DMS 273 treated with DMSO at 0.1 percent for 48 hours (cell line): ENCODE measurements at places on chromosomes 12 and 14.

GRCh38 chr14:35375558-35376025, 29.0 kb downstream of the NFKBIA start:
- DNase-seq = no peak

- no peak for DNase-seq
These were observed 349.7 kb downstream of the ATP23 start for GRCh38 chr12:58291106-58291505.

DNA sequence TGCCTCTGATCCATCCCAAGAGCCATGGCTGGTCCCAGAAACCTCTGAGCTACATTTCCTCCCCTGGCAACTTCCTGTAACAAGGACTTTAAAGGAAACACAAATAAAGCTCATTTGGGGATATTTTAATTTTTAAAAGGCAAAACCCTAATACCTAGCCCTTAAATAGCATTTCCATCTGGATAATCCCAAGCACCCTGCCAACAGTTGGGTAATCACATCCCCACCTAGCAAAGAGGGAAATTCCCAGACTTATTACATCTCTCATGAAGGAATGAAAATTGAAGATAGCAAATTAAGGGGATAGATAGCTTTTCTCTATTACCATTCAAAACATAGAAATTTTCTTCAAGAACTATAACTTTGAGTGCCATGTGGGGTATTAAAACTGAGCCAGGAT, 213.7 kb upstream of the BMP4 start:
- DNase-seq = no peak

DNA sequence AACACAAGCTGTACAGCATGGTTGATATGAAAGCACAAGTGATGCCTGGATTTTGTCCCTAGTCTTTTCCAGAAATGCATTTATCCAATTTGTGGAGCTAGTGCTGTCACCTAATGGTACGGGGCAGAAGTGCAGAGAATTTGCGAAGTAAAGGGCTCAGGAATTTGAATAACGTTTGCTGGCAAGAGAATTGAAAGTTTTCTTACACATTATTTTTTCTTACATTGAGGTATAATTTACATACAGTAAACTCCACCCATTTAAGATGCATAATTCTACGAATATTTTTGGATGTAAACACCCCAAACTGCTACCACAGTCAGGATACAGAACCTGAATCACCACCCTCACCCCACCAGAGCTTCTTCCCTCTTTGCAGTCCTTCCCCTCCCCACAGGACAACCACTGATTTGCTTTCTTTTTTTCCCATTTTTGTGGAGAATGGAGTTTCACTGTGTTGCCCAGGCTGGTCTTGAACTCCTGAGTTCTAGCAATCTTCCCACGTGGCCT, 3.5 kb downstream of the AICDA start:
- no peak for DNase-seq

- no peak for DNase-seq
These were observed 37.5 kb downstream of the ZFC3H1 start for GRCh38 chr12:71626098-71626497.

DNA sequence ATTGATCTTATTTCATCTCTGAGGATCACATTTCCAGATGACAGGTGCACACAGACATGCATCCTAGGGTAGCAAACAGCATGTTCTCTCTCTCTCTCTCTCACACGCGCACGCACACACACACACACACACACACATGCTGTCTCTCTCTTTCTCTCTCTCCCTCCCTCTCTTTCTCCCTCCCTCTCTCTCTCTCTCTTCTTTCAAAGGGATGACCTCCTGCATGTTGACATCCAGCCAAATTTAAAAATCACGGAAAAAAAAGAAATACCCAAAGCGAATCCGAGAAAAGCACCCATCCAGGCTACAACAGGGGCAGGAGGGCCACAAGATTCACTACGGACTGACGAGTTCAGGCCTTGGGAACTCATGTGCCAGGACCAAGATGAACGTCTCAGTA, 2.3 kb downstream of the KSR2 start:
- no peak for DNase-seq

DNA sequence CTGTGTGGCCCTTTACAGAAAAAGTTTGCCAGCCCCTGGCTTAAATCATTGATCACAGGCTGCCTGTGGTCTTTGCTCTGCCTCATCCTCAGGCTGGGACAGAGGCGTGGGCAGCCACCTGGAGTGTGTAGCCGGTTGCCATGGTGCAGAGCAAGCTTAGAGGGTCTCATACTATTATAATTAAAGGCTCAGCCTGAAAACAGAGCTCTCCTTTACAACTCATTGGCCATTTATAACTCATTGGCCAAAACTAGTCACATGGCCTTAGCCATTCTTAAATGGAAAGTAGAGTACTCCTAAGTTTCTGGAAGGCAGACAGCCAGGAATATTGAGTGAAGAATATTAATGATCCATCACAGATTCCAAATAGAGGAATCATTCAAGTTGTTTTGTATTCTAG, 3.0 kb downstream of the HSP90B1 start:
- no peak for DNase-seq

GRCh38 chr12:80954857-80955520, 17.3 kb upstream of the LIN7A start:
- DNase-seq = no peak

- no peak for DNase-seq
These were observed 160.4 kb upstream of the PWP1 start for GRCh38 chr12:107525063-107525718.

DNA sequence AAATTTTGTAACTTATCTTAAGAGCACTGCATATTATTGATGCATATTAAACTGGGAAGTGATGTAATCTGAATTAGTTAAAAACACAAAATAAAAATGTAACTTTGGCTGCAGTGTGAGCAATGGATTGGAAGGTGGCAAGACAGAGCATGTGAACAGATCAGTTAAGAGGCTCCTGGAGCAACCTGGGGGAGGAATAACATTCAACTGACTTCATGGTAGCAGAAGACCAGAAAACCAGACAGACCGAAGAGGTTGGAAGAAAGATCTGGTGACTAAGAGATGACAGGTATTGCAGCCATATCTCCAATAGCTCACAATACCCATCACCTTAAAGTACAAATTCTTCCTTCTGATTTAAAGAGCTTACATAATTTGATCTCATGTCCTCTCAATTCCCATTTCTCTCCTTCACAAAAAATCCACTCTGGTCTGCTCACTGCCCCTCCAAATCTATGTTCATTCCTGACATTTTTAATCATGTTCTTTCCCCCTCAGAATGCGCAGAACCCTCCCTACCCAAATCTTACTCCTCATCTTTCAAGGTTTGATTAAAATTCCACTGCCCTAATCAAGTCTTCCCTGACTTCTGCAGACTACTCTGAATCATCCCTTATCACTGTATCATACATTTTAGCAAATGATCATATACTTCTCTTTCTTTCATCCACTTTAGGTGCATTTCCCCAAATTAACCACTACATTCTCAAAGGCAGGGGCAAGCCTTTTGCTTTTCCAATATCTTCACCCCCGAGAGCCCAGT, 51.5 kb downstream of the DUSP16 start:
- no peak for DNase-seq

DNA sequence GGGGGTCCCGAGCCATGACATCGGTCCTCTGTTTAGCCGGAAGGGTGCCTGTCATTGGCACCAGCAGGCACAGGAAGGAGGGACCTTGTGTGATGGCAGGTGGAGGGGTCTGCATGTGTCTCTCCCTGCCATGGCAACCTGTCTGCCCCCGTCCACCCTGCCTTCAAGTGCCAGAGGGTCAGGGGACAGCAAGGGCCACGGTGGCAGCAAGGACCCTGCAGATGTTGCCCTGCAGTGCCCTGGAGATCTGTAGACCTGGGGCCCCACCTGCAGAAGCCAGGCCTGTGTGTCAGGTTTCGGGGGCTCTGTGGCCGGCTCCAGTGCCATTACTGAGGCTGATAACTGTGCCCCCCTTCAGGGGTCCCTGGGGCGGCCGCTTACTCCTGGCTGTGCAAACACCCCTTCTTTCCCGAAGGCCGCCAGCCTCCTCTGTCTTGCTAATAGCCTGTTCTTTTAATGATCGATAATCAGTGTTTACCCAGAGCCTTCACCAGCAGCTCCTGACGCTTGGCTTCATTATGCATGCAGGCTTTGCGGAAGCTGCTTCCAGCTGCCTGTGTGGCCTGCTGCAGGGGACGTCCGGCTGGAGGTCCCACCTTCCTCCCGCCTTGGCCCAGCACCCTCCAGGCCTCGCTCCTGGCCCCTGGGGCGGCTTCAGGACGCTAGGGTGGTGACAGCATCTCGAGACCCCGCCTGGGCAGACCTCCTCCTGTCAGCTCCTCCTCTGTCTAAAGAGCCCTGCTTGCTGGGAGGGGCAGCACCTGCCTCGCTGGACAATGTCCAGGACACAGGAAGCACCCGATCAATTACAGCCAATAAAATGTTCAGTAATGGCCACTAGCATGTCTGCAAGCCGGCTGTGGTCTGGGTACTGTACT, 153.0 kb downstream of the KIF26A start:
- no peak for DNase-seq

- no peak for DNase-seq
These were observed 233.5 kb downstream of the SLC2A13 start for GRCh38 chr12:39872425-39872824.

DNA sequence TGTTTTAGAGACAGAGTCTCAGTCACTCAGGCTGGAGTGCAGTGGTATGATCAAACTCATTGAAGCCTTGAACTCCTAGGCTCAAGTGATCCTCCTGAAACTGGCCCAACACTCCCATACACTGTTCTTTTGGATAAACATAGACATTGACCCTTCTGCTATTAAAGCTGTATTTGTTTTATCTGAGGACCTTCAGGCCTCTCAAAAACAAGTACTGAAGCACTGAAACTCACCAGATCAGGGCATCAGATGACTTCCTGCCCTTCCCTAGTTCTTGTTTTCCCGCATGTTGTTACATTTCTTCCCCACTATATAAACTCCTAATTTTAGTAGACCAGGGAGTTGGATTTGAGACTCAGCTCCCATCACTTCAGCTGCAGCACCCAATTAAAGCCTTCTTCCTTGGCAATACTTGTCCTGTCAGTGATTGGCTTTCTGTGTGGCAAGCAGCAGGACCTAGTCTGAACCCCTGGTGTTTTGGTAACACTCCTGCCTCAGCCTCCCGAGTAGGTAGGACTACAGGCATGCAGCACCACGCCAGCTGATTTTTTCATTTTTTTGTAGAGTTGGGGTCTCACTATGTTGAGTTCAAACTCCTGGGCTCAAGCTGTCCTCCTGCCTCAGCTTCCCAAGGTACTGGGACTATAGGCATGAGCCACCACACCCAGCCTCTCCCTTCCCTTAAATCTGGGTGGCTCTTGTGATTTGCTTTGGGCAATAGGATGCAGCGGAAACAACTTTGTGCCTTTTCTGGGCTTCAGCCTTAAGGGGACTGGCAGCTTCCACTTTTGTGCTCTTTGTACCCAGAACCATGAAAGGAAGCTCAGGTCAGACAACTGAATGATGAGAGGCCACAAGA, 12.5 kb upstream of the IFT81 start:
- DNase-seq = no peak

- no peak for DNase-seq
These were observed 436.9 kb upstream of the TMEM132C start for GRCh38 chr12:127830065-127830460.

DNA sequence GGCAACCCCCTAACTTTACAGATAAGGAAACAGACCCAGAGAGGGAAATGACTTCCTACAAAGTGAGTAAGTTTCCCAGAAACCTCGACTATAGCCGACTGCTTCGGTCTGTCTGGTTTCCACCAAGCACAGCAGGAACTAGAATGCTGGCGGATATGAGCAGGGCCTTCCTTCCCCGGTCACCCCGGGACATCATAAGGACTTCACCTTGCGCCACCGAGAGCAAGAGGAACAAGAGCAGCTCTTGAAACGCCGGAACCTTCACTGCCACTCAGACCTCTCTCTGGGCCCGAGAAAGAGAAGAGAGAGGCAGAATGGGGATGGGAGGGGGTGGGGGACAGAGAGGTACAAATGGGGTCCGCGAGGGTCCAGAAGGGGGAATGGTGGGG, 29.4 kb upstream of the GPR68 start:
- no peak for DNase-seq

DNA sequence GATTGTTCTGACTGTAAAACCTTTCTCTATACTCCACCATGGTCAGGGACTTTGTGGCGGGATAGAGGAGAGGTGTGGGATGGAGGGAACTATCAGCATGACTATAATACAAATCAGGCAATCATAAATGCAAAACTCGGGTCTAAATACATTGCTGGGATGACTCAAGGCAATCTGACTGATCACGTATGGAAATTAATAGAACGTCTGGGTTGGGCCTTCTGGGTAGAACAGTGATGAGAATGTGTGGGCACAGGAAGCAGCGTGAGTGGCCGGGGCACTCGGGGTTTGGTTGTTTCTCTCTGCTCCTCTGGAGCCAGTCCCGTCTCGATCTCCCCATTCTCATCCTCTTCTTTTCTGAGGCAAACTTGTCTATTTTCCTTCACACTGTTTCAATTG, 485.8 kb downstream of the VRK1 start:
- DNase-seq = no peak

DNA sequence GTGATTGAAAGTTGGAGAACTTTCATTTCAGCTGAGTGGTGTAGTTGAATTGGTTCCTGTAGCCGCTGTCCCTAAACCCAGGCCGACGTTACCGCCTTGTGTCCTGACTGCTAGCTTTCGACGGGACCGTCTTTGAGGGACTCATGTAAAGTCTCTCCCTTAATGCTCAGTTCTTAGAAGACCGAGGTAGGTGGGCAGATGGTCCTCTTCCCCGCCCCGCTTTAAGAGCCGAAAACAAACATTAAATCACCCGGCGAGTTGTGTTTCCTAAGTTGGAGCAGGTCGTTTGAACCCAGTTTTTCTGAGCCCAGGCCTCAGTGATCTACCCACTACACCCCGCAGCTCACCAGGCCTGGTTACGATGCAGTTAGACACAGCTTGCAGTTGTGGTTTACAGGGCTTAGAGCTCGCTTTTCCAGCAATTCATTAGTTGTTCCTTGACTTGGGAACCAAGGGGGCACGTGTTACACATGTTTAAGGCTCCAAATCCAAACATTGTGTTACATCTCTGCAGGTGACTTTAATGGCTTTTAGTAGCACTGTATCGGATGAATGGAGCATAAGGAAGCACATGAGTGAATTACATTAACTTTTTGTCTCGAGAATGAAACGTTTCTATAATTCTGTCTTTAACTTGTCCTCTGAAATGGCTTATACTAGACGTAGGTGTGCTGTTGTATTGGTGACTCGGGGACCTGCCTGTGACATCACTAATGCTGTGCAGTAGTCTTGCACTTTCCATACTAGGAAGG, 790 bp downstream of the NEDD1 start:
- DNase-seq = no peak

DNA sequence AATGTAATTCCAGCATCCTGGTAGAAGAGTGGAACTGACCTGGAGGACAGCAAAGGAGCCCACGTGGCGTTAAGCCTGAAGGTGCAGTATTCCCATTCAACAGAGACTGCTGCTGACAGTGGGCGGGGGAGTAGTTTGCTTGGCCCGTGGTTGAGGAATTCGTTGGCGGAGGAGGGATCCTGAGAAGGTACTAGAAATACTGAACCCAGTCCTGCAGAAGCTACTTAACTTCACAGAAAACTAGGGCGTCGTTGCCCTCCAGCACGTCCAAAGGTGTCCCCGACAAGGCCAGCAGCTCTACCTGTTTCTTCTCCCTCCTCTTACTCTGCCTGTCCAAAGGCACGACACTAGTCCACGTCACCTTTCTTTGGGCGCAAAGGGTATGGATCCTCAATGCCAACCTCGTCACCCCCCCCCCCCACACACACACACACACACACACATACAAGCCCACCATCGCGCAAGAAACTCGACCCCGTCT, 303 bp downstream of the PUS7L start:
- DNase-seq = no peak

- DNase-seq = no peak
These were observed 7.6 kb downstream of the FLRT2 start for GRCh38 chr14:85537526-85537925.

- DNase-seq = no peak
These were observed 128.1 kb downstream of the PAPOLA start for GRCh38 chr14:96630281-96630680.
